ENCODE measurements at places on chromosomes 3 and 15.

DNA sequence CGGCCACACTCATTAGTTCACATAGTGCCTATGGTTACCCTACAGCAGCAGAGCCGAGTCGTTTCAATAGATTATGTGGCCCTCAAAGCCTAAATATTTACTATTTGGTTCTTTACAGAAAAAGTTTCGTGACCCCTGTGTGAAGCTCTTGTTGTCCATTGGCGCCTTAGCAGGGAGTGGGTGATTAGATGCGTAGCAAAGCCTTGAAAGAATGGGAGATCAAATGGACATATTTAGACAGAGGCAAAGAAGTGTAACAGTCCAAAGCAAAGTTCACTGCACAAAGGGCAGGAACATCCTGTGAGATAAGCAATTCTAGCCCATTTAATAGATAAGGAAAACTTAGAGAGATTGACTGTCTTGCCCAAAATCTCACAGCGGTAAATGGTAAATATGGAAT, 247.4 kb upstream of the TRIM42 start:
- DNase-seq, result no peak

GRCh38 chr3:105532251-105532650, 165.5 kb downstream of the ALCAM start:
- DNase-seq, result no peak

GRCh38 chr3:83189634-83190033, 1428.2 kb upstream of the GBE1 start:
- no peak for DNase-seq

DNA sequence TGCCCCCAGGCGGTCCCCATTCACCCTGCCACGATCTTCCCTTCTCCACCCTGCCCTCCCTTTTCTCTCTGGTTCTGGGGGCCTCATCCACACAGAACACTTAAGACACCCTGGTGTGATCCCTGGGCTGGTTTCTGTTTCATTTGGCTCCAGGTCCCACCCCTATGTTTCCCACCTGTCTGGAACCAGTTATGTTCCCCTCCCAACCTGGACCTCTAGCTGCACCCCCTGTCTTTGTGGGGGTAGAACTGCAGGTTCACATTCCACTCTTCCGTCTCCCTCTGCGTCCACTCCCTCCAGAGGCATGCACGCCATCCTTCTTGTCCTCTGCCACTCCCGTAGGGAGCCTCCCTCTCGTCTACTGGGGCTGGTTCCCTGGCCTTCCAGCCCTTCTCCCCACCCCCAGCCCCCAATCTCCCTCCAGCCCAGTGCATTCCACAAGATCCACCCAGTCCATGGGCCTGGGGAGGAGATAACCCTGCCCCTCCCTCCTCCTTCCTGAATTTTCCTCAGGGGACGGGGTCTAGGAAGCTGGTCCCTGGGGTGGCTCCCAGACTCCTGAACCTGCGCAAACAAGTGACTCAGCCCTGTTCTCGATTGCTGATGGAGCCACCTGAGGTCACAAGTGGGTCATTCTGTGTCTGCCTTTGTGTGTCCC, 73.8 kb downstream of the ABTB1 start:
- DNase-seq, result no peak

GRCh38 chr3:97057365-97057764, 243.0 kb downstream of the EPHA6 start:
- DNase-seq, result no peak

DNA sequence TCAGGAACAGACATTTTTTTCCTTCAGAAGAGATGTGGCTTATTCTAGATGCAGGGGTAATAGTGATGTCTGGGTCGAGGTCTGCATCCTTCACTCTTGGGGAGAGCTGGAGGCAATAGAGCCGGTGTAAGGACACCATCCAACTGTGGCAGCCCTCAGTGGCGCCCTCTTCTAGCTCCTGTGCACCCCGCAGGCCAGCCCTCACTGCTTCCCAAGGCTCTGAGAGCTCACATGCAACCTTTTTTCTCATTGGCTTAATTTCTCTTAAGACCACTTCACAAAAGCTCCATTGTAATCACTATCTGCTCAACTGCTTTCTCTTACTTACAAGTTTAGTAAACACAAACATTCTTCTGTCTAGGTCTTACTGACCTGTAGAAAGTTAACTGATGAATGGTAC, 3.9 kb upstream of the VPS8 start:
- DNase-seq, result no peak

DNA sequence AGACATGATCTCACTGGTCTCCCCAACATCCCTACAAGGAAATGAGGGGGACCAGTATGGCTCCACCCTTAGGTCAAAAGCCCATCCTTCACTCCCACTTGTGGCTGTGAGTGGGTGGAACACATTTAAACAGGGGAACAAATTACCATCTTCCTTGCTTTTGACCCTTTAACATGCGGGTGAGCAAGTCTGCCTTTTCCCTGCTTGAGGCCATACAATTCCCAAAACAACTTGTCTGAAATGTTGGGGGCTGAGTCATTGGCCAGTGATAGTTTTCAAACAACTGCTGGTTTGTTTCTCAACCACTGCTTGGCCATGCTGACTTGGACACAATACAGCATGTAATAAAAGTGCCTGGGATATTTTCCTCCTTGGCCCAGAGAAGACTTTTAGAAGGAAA, 39.6 kb downstream of the COL8A1 start:
- DNase-seq, result no peak

GRCh38 chr3:94093151-94093550, 30.3 kb downstream of the NSUN3 start:
- DNase-seq, result no peak

GRCh38 chr3:47846880-47847248, 43.9 kb downstream of the DHX30 start:
- no peak for DNase-seq

DNA sequence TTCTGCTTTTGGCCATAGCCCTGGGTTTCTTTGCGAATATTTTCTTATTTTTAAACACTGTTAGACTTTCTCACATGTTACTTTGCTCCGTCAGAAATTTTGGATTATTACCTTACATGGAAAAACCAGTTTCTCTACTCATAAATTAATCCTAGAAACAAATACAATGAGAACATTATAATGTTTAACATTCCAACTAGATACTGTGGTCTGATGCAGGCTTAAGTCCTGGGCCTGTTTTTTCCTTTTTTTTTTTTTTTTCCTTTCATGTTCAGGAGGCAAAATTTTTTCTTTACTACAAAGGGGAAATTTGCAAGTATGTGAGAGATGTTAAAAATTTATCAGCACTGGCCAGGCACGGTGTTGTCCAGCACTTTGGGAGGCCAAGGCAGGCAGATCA, 28.9 kb downstream of the POPDC2 start:
- no peak for DNase-seq

- DNase-seq, result peak; percentile 75
These were observed 27.7 kb upstream of the SSR3 start for GRCh38 chr3:156582532-156583183.

DNA sequence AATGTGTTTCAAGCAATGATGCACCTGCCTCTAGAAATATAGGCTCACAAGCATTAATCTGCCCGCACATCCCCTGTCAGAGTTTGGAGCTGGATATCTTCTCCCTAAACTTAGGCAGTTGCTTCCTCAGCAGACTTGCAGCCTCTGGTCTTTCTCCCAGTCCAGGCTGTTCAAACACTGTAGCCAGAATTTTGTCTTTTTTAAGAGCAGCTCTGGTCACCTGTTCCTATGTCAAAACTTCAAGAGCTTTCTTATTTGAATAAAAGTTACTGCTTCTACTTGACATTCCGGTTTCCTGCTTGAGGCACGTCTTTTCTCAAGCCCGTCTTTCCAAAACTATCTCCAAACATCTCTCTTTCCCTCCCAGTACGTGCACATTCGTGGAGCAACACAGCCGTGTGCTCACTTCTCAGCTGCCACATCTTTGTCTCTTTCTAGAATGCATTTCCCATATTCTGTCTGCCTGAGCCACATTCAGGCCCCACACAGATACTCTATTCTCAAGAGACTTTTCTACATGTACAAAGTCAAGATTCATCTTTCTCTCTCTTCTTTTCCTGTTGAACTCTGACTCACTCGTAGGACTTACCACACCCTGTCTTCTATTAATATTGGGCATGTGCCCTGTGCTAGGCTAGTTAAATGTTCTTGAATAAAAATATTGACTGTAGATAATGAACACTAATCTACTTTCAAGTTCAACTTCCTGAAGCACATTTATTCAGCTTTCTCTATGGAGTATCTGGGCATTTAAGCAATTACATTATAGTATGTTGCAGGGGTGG, 307.7 kb upstream of the SOX2 start:
- no peak for DNase-seq
